ENCODE measurements at places on chromosomes 6 and 20.

DNA sequence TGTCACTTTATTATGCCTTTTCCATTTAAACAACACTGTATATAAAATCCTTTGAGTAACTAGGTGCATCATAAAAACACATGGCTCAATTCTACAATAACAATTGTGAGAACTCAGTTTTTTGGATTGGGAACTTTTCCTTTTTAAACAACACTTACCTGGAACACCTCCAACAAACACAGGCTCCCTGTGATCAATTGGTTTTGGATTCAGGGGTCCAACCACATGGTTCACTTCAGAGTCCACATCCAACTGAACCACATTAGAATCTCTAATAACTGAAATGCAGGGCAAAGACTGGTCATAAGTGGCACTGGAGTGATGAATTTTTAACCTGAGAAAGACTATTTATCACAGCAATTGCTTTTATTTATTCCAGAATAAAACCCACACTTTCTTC lies 26.5 kb downstream of the FAM229B start:
- no peak for DNase-seq

DNA sequence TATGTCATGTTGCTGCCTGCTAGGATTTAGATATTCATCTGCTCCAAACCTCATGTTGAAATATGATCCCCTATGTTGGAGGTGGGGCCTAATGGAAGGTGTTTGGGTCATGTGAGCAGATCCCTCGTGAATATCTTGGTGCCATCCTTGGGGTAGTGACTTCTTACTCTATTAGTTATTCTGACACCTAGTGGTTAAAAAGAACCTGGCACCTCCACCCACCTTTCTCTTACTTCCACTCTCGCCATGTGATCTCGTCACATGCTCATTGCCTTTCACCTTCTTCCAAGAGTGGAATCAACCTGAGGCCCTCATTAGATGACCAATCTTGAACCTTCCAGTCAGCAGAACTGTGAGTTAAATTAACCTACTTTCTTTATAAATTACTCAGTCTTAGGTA lies 549.4 kb upstream of the SYNCRIP start:
- DNase-seq: no peak

DNA sequence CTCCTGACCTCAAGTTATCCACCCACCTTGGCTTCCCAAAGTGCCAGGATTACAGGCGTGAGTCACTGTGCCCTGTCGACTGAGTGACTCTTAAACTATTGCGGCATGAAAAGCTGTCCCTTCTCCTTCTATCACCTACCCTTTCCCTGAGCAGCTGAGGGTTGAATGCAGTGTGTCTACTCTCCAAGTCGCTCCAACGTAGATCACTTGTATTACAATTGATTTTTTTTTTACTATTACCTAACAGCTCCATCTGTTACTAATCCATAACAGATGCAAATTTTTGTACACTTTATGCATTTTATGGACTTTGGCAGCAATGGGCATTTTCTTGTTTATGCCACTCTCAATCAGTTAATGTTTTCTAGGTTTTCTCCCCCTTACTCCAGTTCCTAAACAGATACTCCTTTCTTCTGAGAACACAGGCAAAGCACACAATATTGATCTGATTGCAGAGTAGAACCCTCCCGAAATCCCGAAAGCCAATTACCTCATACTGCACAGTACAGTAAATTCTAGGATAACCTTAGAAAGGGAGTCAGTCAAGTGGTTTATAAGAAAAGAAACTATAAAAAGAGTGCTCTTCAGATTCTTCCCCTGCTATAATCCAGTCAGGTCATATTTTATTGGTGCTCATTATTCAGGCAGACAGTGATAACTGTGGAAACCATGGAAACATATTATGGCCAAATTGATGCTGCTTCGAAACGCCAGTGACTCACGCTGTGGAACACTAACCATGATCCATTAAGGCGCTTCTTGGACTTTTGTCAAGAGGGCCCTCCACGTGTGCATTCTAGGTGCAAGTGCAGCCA lies 273.0 kb downstream of the ADGB start:
- no peak for DNase-seq

GRCh38 chr20:33666293-33667244 lies at the start of gene ACTL10:
ACTL10 (plus strand) TSS chr20:33666943; CDS start chr20:33667498, 555 bp downstream.
- peak; percentile 70 for DNase-seq

GRCh38 chr6:5379647-5380242 lies 118.4 kb downstream of the FARS2 start:
- DNase-seq: no peak

- no peak for DNase-seq
Observed at GRCh38 chr20:44993343-44993742, 27.0 kb downstream of the STK4 start.

DNA sequence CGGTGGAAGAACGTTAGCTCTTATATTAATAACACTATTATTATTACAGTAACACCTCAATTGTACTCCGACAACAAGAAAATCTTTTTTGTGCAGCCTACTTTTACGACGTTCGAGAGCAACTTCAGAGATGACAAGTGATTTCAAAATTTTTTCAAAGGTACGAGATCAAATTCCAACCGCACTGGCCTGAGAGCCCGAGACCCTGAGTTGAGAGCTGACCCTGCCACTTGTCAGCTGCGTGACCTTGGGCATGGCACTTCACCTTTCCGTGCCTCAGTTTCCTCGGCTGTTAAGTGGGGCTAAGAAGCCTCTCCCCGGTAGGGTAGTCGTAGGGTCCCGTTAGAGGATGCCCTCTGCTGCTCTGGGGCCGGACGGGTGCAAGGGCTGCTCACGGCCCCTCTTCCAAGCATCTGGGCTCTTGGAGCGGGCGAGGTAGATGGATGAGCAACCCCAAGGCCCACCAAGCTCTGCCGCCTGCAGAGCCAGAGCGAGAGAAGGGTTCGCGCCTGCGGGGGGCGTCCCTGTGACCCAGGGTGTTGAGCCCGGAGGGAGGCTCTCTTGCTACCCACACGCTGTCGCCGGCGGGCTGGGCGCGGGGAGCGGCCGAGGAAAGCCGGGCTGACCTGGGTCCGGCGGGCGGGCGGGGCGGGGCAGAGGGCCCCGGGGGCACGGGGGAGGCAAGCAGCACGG lies 510 bp downstream of the NDRG3 start:
- peak; percentile 40 for DNase-seq

DNA sequence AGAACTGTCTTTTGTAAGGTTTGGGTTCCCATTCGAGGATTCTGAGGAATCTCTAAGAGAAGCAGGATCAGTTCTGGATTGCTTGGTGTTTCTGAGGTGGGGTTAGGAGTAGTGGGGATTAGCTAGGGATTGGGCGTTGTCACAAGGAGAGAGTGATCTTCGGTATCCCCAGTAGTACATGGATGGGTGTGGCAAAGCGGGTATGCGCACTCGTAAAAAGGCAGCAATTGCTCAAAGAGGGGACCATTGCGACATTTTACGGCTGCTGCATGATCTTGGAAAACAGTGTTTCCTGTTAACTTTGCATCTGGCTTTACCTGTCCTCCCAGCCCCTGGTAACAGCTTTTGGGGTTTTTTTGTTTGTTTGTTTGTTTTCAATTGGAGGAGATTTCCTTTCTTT lies 9.7 kb upstream of the ZSCAN9 start:
- DNase-seq: no peak

- no peak for DNase-seq
Observed at GRCh38 chr6:137334884-137335283, 115.7 kb upstream of the IFNGR1 start.

- DNase-seq: no peak
Observed at GRCh38 chr6:134467620-134468019, 149.7 kb upstream of the SGK1 start.

DNA sequence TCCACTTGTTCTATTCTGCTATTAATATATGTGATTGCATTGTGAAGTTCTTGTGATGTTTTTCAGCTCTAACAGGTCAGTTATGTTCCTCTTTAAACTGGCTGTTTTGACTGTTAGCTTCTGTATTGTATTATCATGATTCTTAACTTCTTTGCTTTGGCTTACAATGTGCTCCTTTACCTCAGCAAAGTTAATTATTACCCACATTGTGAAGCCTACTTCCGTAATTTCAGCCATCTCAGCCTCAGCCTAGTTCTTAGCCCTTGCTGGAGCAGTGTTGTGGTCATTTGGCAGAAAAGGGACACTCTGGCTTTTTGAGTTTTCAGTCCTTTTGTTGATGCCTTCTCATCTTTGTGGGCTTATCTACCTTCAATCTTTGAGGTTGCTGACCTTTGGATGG lies 440.2 kb downstream of the TBC1D32 start:
- no peak for DNase-seq

- DNase-seq: no peak
Observed at GRCh38 chr6:169108753-169109152, 144.9 kb downstream of the THBS2 start.

- DNase-seq: no peak
Observed at GRCh38 chr6:151481786-151482185, 12.0 kb upstream of the CCDC170 start.

- no peak for DNase-seq
Observed at GRCh38 chr6:11613858-11614257, 76.3 kb downstream of the TMEM170B start.

DNA sequence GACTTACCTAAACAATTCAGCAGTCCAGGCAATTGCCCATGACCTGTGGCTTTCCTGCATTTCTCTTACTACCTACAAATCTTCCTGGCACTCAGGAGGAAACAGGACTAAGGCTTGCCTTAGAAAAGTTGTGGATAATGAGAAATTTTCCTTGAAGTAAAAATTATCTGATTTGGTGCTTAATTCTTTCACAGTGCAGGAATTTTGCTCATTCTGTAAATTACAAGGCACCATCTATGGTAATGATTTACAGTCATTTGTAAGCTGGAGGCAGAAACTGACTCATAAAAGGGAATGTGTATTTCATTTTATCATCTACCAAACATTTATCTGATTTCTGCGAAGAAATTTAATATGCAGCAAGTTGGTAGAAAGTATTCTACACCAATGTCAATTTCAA lies 211.5 kb upstream of the FKBP1C start:
- DNase-seq: no peak

All from mesothelial cell of epicardium (in vitro differentiated cells).